ENCODE measurements at places on chromosomes 3 and 15.
A peak's percentile ranks its signal among the peaks of the same experiment; 100 is the strongest.

GRCh38 chr3:69250014-69250413, 127.6 kb upstream of the LMOD3 start:
- peak; percentile 10 for DNase-seq

DNA sequence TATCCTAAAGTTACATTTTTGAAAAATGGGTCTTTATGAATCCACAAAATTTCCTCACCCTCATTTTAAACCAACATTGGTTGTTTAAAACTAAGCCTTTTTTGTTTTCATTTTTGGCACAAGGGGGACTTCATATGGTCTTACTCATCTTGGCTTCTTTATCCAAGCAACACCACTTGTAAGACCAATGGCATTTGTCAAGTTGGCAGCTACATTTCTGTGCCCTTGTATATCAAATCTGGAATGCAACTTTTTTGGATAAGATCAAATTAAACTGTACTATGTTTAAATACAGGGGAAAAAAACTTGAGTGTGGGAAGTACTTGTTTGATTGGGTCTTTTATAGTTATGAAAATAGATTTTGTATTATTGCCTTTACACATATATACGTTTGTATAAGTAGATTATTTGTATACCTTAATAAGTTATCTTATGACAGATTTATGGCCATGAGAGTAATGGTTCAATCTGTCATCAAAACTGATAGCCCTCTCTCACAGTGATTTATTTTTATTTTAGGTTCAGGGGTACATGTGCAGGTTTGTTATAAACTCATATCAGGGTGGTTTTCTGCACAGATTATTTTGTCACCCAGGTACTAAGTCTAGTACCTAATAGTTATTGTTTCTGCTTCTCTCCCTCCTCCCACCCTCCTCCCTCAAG, 43.4 kb downstream of the GPR160 start:
- DNase-seq, result peak; percentile 84

DNA sequence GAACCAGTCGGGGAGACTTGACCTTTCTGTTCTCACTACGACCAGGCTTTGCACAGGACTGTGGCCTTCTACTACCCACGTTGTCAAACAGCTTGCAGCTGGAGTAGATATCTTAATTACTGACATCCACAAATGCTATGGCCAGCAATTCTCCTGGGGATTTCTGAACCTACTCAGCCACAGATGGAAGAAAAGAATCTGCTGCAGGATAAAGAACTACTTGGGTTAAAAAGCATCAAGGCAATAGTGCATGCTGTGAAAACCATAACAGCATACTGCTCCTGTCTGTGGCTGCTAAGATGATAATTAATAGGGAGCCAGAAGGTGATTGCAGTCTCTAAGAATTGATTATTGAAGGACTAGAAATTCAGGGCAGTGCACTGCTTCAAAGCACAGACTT, 859.2 kb upstream of the SEMA6D start:
- DNase-seq, result no peak

DNA sequence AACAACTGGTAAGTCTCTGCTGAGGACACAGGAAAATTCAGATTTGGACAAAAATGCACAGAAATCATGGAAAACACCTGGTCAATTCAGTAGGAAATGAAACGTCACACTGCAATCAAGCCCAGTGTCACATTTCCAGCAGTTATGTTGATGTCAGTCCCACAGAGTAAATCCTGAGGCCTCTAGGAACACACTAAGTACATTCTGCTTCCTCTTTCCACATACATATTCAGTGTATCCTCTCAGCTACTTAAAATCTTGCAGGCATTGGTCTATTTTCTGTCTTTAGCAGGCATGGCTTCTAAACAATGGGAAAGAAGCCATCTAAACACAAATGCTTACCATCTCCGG, 207.8 kb downstream of the PLCL2 start:
- no peak for DNase-seq

DNA sequence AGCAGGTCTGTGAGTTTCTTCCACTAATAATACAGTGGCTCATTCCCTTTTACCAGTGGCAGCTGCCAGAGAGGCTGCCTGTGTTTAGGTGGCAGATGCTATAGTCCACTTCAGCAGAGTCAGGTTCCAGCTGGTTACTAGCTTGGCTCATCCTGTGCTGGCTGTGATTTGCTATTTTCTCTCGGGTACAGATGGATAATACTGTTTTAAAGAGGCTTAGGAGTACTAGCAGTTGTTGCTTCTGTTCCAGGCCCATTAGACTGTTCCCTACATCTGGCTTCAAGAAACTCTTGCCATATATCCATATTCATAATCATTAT, 41.0 kb downstream of the ZNF609 start:
- no peak for DNase-seq

GRCh38 chr15:67815036-67815592, 10.2 kb upstream of the SKOR1 start:
- DNase-seq, result no peak

GRCh38 chr15:20106026-20106425, 435.6 kb downstream of the GOLGA6L6 start:
- no peak for DNase-seq

- DNase-seq, result no peak
These were observed 55.7 kb downstream of the KCNAB1 start for GRCh38 chr3:156176048-156176447.

- peak; percentile 67 for DNase-seq
These were observed 6.0 kb downstream of the GHRL start for GRCh38 chr3:10286596-10287295.

DNA sequence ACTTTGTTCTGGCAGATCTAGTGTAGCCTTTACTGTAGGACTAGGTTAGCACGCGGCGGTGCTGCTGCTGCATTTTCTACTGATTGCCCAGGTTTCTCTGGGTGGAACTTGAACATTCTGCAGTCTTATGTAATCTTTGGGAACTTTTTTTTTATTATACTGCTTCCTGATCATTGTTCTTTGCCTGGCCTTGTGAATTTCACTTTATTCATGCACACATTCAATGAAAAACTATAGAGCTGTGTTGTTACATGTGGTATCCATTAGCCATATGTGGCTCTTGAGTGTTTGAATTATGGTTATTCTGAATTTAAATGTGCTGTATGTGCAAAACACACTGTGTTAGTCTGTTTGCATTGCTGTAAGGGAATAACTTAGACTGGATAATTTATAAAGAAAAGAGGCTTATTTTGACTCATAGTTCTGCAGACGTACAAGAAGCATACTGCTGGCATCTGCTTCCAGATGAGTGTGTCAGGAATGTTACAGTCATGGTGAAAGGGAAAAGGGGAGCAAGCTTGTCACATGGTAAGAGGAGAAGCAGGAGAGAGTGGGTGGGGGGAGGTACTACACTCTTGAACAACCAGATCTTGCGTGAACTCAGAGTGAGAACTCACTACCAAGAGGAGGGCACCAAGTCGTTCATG, 26.5 kb downstream of the MEF2A start:
- DNase-seq, result peak; percentile 51

DNA sequence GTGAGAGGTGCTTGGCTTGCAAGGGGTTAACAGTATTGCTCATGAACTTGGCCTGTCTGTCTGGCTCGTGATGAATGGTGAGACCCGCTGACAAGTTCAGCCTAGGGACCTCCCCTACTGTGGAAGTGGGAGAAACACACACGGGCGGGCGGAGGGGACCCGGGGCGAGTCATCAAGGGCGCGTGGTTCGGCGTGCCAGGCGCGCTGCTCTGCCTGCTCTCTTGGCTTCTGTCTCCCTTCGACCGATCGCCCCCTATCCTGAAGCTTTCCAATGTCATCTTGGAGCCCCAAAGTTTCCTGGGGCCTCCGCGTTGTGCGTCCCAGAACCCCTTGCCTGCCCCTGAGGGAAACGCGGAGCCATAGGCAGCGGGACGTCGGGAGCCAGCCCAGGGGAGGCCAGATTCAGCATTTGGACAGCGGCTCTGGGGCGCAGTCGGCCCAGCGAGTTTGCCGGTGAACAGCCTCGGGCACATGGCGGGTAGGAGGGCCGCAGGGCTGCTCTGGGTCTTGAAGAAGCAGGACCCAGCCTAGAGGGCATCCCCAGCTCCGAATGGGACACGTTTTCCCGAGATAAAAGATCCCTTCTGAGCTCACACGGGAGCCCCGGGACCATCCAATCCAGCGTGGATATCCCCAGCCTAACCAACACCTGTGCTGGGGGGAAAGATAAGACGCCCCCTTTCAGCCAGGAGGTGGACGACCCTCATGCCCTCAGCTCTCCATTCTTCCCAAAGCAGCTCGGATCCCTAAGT, 27.0 kb upstream of the POLG start:
- DNase-seq, result peak; percentile 65

DNA sequence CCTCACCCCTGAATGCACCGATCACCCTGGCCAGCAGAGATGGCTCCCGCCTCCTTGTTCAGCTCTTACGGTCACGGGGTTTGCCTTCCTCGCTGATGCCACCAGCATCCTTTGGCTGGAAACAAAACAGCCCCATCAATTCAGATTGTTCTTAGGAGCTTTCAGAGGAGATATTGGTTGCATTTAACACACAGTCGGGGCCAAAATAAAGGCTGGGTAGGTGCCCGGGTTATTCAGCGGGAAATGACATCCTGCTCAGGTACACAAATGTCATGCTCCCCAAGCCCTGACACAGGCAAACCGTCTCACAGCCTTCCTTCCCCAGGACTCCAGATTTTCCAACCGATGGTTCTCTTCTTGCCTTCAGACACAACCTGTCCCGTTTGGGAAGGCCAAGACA, 62.4 kb upstream of the MEF2A start:
- DNase-seq, result no peak

- peak; percentile 28 for DNase-seq
These were observed 360.8 kb downstream of the CHST2 start for GRCh38 chr3:143480344-143480743.

- DNase-seq, result no peak
These were observed 40.9 kb upstream of the PIK3R4 start for GRCh38 chr3:130787422-130788068.

GRCh38 chr3:31890742-31891469, 90.2 kb downstream of the OSBPL10 start:
- DNase-seq, result no peak

DNA sequence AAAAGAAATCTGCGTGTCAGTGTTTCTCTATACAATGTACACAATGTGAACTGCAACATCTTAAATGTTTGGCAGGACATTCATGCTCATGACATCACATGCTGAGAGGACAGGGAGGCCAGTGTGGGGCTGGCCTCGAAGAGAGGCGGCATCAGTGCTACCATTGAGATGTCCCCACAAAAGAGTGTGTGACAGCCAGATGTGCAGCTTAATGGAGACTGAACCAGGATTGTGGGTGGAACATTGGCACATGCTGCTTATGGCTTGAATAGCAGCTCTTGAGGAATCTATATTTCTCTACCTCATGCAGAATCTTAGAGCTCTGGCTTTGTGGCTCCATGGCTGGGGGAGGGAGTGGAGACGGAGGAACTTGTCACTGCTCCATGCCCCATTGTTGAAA, 18.5 kb downstream of the CLDN11 start:
- DNase-seq, result no peak

- DNase-seq, result no peak
These were observed 852.3 kb upstream of the ALCAM start for GRCh38 chr3:104514371-104514770.

DNA sequence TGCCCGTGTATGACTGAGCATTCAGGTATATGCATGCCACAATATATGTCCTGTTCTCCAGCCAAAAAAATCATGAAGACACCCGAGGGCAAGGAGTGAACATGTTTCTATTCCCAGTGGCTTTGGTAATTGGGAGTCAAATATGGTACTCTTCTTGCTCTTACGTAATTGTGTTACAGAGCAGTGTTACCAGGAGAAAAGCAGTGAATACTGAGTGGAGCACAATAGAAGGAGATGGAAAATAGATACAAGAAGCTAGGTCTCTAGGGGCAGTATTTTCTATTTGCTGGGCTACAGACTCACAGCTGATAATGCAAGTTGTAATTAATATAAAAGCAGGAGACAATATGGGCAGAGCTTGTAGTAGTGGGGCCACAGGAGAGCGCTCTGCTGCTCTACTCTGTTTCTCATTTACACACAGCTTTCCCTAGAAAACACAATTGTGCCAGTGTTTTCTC, 13.2 kb downstream of the MEIS2 start:
- DNase-seq, result no peak

DNA sequence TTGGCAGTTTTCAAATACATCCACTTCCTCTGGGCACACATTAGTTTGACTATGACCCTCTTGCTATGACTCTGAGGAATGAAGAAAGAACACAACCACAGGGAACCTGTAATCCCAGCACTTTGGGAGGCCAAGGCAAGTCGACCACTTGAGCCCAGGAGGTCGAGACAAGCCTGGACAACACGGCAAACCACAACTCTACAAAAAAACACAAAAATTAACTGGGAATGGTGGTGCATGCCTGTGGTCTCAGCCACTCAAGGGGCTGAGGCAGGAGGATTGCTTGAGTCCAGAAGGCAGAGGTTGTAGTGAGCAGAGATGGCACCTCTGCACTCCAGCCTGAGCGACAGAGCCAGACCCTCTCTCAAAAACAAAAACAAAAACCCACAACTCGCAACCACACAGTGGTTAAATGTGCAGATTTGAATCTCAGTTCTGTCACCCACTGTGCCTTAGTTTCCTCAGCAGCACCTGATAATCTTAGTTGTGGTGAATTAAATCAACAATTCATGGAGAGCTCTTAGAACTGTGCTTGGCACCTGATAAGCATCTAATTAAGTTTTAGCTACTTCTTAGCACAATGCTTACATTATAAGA, 65.7 kb downstream of the MYLK start:
- no peak for DNase-seq

- no peak for DNase-seq
These were observed 149.7 kb upstream of the ATP2B2 start for GRCh38 chr3:10655105-10655504.

DNA sequence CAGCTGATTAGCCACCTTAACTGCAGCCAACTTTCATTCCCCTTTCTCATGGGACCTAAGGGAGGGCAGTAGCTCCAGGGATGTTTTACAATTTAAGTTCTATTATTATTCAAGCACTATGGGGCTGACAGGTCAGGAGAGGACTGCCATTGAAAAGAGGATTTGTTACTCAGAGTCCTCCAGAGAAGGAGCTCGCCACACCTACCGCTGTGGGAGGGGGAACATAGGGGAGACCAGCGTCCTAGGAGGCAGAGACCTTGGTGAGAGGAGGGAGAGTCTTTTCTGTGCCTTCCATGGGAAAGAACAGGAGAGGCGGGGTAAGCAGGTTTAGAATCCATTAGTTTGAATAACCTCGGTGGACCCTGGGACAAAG, 14.4 kb downstream of the ATP10A start:
- no peak for DNase-seq

DNA sequence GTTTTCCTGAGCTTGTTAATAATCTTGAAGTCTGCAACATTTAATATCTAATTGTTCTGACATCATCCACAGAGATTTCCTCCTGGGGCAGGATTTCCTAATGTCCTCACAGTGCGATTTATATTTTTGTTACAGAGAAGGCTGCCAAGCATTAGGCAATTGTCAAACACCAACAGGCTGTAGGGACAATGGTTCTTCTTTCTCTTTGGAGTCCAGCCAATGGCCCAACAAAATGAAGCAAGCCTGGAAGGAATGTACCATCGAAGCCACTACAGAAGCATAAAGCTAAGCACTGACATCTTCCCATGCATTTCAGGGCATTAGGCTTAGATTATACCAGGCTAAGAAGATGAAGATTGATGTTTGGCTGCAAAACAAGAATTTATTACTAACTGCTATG, 173.0 kb upstream of the FRMD4B start:
- DNase-seq, result peak; percentile 67

- no peak for DNase-seq
These were observed 20.0 kb downstream of the MASP1 start for GRCh38 chr3:187271582-187271981.

Measured in fibroblast of the aortic adventitia (primary cell).